ENCODE measurements at places on chromosomes 3 and 15.
A peak's percentile ranks its signal among the peaks of the same experiment; 100 is the strongest.

DNA sequence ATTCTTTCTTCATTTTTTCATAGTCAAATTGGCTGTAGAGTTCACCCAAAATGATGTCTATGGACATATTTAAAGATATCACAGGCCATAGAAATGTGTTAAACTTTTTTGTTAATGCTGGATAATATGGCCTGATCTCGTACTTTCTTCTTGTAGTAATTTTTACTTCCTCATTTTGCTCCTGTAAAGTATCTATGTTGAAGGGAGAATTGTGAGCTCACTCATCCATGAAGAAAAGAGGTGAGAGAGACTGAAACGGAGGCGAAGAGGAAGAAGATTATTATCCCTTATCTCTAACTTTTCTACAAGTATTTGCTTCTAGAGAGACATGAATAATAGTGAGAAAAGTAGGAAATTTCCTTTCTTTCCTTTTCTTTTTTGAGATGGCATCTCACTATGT lies 613.8 kb upstream of the TBL1XR1 start:
- no peak for DNase-seq

GRCh38 chr3:42080453-42080872 lies 10.7 kb upstream of the TRAK1 start:
- DNase-seq: peak; percentile 49

GRCh38 chr3:171121801-171122200 lies 95.3 kb upstream of the SLC2A2 start:
- no peak for DNase-seq

- peak; percentile 37 for DNase-seq
Measured at GRCh38 chr15:23648920-23649515, 1.4 kb upstream of the MAGEL2 start.
